ENCODE measurements at places on chromosomes 7 and 10. TPM values are rescaled to one million over a fixed set of nuclear protein-coding genes. Genes with fewer than 3 reads are reported as not detected.

GRCh38 chr10:112948196-112948595 lies 1.9 kb upstream of the TCF7L2 start:
- H3K27me3 ChIP-seq = no peaks in the 10 kb centered on the region
- peaks cover 34% of the 10 kb centered on the region for H3K4me1 ChIP-seq
- DNase-seq = no peak
- H3K27ac ChIP-seq = peak overlapping the region; percentile 97
- H3K36me3 ChIP-seq = no peaks in the 10 kb centered on the region
- no peak overlapping the region for H3K4me3 ChIP-seq

DNA sequence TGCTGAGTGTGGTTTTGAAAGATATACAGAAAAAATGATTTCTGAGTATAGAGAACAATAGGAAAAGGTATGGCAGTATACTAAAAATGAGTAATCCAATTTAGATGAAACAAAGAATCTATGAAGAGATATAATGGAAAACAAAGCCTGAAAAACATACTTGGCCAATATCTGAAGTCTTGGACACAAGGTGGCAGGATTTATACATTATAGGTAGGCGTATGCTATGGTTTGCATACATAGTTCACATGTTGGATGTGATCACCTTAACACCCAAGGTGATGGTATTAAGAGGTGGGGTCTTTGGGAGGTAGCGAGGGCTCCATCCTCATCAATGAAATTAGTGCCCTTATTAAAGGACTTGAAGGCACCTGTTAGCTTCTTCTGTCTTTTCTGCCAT lies 34.5 kb upstream of the BPGM start:
- H3K36me3 ChIP-seq = no peaks in the 10 kb centered on the region
- H3K4me1 ChIP-seq = peaks cover 4% of the 10 kb centered on the region
- H3K27me3 ChIP-seq = no peaks in the 10 kb centered on the region

- no peaks in the 10 kb centered on the region for H3K36me3 ChIP-seq
- peak overlapping the region; percentile 41 for H3K4me3 ChIP-seq
- H3K27ac ChIP-seq = peak overlapping the region; percentile 72
Measured at GRCh38 chr10:43689618-43689954, 40.9 kb upstream of the ZNF32 start.

DNA sequence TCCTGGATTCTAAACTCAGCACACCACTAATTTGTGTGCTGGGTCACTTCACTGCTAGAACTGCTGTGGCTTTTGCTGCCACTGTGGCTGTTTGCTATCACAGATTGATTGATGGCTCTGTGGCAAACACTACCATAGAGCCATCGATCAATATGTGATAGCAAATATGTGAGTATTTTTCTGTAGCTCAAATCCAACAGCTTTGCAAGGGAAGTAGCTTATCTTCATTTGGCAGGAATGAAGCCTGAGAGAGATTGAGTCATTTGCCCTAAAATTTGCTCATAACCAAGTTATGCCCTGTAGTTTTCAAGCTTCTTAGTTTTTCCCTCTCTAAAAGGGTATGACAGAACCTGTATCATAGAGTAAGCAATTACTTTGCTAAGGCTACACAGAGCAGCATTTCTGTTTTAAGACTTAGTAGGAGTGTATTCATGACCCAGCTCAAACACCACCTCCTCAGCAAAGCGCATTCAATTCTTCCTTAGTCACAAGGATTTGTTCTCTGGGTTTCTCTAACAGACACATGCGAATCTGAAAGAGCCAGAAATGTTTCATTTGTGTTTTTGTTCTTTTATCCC lies 43.1 kb downstream of the MINPP1 start:
- peak overlapping the region; percentile 31 for H3K27ac ChIP-seq
- H3K27me3 ChIP-seq = no peaks in the 10 kb centered on the region
- DNase-seq = no peak
- no peaks in the 10 kb centered on the region for H3K36me3 ChIP-seq
- H3K4me3 ChIP-seq = no peak overlapping the region

GRCh38 chr7:44408596-44408995 lies 81.9 kb downstream of the NUDCD3 start:
- H3K27me3 ChIP-seq = no peaks in the 10 kb centered on the region
- no peak for DNase-seq
- peaks cover 65% of the 10 kb centered on the region for H3K36me3 ChIP-seq
- H3K4me1 ChIP-seq = no peaks in the 10 kb centered on the region

- H3K4me1 ChIP-seq = no peaks in the 10 kb centered on the region
- no peaks in the 10 kb centered on the region for H3K27me3 ChIP-seq
- H3K36me3 ChIP-seq = no peaks in the 10 kb centered on the region
Measured at GRCh38 chr7:52311886-52312285, 723.5 kb upstream of the POM121L12 start.

DNA sequence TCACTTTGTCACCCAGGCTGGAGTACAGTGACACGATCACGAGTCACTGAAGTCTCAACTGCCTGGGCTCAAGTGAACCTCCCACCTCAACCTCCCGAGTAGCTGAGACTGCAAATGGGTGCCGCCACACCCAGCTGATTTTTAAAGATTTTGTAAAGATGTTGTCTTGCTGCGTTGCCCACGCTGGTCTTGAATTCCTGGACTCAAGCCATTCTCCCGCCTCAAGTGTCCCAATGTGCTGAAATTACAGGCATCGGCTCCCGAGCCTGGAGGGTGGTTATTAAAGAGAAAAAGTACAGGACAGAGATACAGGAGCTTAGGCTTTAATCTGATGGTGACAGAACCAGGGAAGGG lies 55.1 kb downstream of the KCTD7 start:
- no peaks in the 10 kb centered on the region for H3K27me3 ChIP-seq
- peaks cover 20% of the 10 kb centered on the region for H3K4me1 ChIP-seq
- DNase-seq = no peak
- peak overlapping the region; percentile 100 for H3K27ac ChIP-seq
- no peaks in the 10 kb centered on the region for H3K36me3 ChIP-seq

Gene MEOX2
- total RNA-seq = 0.19 TPM

Gene OPN1SW
- not detected for total RNA-seq

Gene SORBS1
- total RNA-seq = 23.3 TPM

All from esophagus squamous epithelium (tissue), 5 donors.